ENCODE measurements at places on chromosomes 16 and 17.

- DNase-seq: no peak
These were observed 4.5 kb upstream of the TMEM92 start for GRCh38 chr17:50269477-50270434.

DNA sequence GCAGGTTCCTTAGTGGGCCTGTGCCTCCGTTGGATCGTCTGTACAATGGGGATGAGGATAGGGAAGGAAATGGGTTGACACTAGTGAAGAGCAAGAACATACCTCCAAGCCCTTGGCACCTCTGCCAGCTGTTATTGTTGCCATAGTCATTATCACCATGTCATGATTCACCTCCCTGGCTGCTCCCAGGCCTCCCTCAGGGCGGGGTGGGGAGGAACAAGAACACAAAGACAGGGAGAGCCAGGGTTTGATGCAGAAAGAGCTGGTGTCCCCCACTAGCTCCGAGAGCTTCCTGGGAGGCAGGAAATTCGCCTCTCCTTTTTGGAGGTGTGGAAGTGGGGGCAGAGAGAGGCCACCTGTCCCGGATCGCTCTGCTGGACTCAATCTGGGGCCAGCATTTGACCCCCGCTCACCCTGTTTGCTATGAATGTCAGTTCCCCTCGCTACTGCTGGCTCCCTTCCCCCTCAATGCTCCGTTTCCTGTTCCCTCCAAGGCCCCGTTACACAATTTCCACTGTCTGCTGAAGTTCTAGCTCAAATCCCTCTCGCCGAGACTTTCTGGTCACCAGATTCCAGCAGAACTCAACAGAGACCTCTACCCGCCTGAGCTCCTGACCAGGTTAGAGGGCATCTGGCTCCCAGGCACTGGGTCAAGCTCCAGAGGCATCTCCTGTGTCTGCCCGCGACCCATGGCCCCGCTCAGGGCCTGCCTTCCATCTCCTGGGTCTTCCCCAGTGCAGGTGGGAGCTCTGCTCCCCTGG is 9.1 kb downstream of the TIMP2 start:
- no peak for DNase-seq

DNA sequence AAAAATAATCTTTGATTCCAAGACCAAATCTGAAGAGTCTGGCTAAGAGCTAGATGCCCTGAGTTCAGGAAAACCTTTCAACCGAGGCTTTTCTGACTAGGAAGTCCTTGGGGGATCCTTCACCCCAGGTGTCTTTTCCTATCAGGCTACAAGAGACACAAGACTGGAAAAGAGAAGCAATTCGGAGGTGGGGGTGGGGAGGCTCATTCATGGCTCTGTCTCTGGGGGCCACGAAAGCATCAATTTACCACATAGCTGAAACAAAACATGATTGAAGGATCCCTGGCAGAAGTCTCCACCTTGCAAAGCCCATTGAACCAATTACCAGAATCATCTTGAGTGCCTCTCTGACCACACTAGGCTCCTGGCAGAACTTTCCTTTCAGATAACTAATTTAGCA is 239.8 kb upstream of the SALL1 start:
- DNase-seq: no peak

GRCh38 chr16:79673635-79674034 is 73.1 kb upstream of the MAF start:
- DNase-seq: no peak

- no peak for DNase-seq
These were observed 5.3 kb upstream of the WDR24 start for GRCh38 chr16:695355-696089.

DNA sequence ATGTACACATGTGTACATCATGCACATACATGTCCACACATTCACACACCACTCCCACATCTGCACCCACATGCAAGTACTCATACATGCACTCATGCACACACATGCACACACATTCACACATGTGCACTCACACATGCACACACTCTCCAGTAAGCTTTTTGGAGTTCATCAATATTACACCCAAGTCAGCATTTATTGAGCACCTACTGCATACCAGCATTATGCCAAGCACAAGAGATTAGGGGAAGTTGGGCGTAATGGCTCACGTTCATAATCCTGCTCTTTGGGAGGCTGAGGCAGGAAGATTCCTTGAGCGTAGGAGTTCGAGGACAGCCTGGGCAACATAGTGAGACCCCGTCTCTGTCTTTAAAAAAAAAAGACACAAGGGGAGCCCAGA is 87.6 kb upstream of the HSBP1 start:
- no peak for DNase-seq

- no peak for DNase-seq
These were observed 187.5 kb upstream of the SDK2 start for GRCh38 chr17:73831699-73832098.

DNA sequence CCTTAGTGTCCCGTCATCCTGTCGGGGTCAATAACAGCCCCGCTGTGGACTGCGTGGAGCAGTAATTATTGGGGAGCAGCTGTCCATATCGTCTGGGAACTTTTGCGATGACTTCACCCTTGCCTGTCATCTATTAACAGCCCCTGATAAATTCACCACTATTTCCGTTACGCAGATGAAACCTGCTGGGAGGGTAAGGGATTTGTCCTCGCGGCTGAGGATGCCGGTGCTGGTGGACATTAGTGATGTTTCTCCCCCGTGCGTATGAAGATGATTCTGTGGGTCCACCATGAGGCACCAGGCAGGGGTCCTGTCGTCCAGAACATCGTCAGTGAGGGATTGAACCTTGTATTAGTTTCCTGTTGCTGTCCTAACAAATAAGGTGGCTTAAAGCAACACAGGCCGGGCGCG is 1.0 kb downstream of the FLYWCH2 start:
- no peak for DNase-seq

GRCh38 chr16:56747486-56748045 is 17.6 kb downstream of the NUP93 start:
- no peak for DNase-seq

- no peak for DNase-seq
These were observed 1.2 kb downstream of the IRF8 start for GRCh38 chr16:85900027-85900792.

- no peak for DNase-seq
These were observed 1.6 kb downstream of the C1QL1 start for GRCh38 chr17:44966348-44967025.

DNA sequence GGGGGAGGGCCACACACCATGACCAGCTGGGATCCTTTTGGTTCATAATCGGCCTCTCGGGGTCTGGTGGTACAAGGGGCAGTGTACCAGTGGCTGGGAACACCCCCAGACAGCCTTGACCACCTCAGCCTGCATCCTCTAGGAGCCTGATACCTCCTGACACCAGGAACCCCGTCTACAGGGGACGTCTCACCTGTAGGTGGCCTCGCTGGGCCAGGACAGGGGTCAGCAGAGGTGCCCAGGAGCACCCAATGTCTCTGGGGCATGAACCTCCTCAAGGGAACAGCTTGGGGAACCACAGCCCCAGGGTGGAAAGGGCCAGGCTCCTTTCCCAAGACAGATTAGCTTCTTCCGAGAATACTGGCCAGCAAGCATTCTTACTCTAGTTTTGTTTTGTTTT is 2.5 kb upstream of the METRNL start:
- DNase-seq: no peak

GRCh38 chr16:75415169-75415905 is 18.0 kb downstream of the CFDP1 start:
- no peak for DNase-seq

- DNase-seq: no peak
These were observed at the start of gene ANKRD13B for GRCh38 chr17:29592850-29593551. Gene ANKRD13B, plus strand, starts transcription at chr17:29593132. Its CDS starts 490 bp downstream, at chr17:29593622.

GRCh38 chr17:79401704-79402674 is 208.9 kb downstream of the RBFOX3 start:
- no peak for DNase-seq

DNA sequence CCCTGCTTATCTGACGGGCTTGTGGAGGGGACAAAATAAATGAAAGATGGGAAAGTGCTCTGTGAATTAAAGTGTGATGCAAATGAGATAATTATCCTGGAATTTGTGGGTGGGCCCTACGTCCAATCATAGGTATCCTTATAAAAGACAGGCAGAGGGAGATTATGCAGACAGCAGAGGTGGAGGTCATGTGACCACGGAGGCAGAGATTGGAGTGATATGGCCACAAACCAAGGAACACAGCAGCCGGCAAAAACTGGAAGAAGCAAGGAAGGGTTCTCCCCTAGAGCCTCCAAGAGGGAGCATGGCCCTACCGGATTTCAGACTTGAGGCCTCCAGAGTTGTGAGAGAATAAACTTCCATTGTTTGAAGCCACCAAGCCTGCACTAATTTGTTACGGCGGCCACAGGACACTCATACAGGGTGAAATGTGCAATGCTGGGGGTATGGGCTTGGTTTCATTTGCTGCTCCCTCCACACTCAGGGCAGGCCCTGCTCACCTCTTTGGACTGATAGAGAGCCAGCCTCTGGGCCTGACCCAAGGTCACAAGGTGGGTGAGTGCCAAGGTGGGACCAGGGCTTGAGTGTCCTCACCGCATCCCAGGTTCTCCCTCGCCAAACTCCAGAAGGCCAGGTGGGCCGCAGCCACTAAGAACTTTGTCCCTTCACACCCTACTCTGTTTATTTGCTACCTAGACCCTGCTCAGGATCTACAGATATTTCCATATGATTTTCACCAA is 149.6 kb upstream of the TNRC6C start:
- no peak for DNase-seq

- no peak for DNase-seq
These were observed 11.5 kb upstream of the TMEM106A start for GRCh38 chr17:43200127-43200526.

GRCh38 chr17:47388825-47389224 is 65.1 kb downstream of the EFCAB13 start:
- DNase-seq: no peak

DNA sequence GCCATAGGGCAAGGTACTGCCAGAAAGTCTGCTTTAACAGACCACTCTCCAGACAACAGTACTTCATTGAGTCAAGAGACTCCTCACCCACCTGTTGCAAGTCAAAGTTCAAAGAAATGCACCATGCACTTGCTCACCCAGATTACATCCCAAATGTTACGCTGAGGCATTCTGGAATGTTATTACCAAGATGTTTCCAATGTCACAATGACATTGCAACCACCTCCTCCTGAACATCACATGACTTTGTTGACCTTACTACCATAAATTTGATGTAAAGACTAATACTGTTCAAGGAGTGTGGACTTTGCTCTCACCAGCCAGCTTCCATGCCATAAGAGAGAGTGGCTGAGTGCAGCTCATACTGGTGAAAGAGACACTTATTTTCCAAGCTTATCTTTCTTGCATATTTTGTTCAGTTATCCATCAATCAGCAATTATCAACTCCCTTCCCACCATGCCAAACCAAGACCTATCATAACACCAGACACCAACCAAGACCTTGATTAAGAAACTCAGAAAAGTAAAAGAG is 58.5 kb upstream of the BCAR1 start:
- no peak for DNase-seq

- no peak for DNase-seq
These were observed 633 bp downstream of the CDR2 start for GRCh38 chr16:22373662-22374310.

- no peak for DNase-seq
These were observed 70.1 kb upstream of the CREBBP start for GRCh38 chr16:3950343-3951193.

- no peak for DNase-seq
These were observed 9.9 kb downstream of the ANKRD40 start for GRCh38 chr17:50697663-50698272.

GRCh38 chr17:67655478-67656148 is 62.1 kb upstream of the NOL11 start:
- no peak for DNase-seq

- DNase-seq: no peak
These were observed 155.9 kb downstream of the AXIN2 start for GRCh38 chr17:65405563-65405962.

DNA sequence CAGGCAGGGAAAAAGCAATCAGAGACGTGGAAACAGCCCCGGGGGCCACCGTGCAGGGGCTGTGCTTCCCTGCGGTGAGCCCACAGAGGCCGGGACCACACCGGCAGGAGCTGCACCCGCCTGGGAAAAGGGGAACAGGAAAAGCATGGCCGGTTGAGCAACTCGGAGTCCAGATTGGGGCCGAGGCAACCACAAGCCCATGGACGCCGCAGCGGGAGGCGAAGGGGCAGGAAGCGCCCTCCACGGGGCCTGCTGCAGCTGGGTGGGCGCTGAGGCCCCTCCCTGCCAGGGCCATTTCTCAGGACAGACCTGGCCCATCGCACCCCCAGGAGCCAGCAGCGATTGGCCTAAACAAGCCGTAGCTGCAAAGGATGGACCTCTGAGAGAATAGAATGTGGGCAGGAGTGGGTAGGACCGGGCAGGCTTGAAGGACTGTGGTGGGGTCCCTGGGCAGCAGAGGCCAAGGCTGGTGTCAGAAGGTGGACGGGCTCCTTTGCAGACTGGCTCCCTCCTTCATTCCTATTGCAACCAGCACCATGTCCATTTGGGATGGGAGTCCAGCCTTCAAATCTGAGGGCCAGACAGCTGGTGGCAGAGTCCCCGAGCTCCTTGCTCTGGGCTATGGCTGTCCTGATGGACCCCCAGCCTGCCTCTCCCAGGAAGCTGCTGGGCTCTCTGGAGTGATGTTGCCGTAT is 30.4 kb downstream of the COX4I1 start:
- no peak for DNase-seq

DNA sequence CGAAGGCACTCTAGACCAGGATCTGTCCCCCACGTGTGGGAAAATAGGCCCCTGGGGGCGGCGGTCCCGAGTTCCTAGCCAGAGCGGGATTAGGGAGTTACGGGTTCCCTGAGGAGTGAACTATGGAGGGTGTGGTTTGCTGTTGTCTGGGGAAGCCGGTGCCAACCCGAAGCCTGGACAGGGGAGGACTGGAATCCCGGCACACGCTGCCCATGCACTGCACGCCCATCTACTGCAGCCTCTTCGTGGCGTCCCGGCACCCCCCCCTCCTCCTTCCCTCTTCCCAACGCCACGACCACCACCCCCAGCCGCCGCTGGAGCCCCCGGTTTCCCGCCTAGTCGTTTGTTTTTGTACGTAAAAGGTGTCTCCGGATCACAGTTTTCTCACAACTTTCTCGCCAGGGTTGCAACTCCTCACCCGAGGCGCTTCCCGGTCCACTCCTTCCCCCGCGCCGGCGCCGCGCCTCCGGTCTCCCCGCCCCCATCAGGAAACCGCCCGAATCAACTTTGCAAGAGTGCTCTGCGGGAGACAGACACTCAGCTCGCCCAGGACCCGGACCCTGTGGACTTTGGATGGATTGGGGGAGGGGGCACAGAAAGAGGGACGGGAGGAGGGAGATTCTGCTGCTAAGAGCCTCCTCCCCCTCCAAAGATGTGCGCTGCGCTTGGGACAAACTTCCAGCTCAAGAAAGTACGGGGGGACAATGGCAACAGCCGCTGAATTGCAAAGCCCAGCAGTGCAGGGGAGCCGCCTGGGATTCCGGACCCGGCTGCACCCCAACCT is 1.4 kb upstream of the LHX1 start:
- no peak for DNase-seq

DNA sequence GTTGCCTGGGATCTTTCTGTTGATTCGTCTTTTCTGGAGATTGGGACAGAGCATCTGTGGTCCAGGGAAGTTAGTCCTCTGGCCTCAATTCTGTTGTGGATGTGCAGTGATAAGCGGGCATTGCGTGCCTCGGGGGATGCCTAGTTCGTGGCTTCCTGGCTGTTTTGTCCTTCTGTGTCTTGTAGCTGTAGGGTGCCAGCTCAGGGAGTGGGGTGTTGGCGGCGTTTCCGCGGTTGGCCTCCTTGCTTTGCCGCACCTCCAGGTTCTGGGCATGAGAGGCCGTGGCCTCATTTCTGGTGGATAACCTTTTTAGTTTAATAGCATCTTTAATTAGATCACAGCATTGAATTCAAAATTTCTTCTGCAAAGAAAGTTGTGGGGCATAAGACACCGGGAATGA is 1.4 kb upstream of the JPT2 start:
- DNase-seq: no peak

GRCh38 chr17:15298176-15298575 is 33.0 kb upstream of the PMP22 start:
- no peak for DNase-seq

- no peak for DNase-seq
These were observed 29.7 kb upstream of the OR1A2 start for GRCh38 chr17:3167574-3167973.

Measured in right renal cortex interstitium (tissue), 3 donors.